ENCODE measurements at places on chromosomes 1 and 21.
A peak's percentile ranks its signal among the peaks of the same experiment; 100 is the strongest.

- DNase-seq: no peak
Observed at GRCh38 chr1:82346141-82346540, 545.4 kb downstream of the ADGRL2 start.

GRCh38 chr1:14774225-14774624, 175.7 kb downstream of the KAZN start:
- no peak for DNase-seq

- DNase-seq: no peak
Observed at GRCh38 chr1:2148691-2149090, 45.9 kb downstream of the FAAP20 start.

DNA sequence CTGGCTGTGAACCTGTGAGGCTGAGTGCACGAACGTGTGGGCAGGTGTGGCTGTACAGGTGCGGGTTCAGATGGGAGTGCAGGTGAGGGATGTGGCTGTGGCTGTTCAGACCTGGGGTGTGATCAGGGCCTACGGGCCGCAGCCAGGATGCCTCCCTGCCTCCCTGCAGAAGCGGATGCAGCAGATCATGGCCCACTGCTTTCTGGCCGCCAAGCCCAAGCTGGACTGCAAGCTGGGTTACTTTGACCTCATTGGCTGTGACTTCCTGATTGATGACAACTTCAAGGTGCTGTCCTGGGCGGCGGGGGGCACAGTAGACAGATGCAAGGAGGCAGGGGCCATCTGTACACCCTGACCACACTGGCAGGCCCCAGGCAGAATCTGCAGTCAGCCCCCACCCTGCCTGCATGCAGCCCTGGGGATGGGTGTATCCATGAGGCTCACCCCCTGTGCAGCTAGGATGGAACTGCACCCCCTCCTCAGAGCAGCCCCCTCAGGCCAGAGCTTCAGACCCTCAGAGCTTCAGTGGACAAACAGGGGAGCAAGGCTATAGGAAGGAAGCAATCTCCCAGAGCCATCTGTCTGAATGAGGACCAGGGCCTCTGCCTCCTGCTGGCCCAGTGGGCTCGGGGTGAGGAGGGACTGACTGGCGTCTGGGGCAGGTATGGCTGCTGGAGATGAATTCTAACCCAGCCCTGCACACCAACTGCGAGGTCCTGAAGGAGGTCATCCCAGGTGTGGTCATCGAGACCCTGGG, 9.8 kb downstream of the TNFRSF18 start:
- DNase-seq: no peak

GRCh38 chr1:106754957-106755356, 301.5 kb upstream of the PRMT6 start:
- no peak for DNase-seq

DNA sequence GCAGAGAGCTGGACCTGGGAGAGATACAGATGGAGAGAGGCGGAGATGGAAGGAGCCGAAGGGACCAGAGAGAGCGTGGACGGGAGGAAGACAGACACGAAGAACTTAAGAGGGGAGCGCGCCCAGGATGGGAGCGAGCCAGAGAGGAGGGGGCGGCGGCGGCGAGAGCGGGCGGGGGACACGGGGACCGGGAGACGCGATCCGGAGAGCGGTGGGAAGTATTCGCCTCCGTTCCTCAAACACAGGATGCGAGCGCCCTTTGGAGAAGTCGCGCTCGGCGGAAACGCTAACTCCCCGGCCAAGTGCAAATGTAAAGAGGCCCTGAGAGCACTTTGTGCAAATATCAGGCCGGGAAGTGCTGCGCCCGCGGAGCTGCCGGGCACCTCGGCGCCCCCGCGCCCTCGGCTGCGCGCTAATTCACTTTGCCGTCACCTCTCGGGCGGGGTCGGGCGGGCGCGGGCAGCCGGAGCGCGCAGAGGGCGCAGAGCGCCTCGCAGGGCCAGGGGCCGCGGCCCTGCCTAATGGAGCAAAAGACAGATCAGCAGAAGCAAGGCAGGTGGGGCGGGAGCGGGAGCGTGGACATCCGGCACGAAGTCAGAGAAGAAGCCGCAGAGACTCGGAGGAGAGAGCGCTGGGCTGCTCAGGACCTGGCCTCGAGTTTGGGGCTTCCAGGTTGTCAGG, 281.2 kb downstream of the RRAGC start:
- no peak for DNase-seq

DNA sequence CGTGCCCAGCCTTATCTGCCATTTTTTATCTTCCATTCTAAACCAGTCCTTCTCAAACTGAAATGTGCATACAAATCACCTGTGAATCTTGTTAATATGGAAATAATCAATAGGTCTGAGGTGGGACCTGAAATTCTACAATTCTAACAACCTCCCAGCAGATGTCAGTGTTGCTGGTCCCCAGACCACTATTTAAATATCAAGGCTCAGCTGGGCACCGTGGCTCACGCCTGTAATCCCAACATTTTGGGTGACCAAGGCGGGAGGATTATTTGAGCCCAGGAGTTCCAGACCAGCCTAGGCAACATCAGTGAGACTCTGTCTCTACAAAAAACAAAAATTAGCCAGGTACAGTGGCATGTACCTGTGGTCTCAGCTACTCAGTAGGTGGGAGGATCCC, 4.1 kb downstream of the UQCRHL start:
- DNase-seq: no peak

GRCh38 chr1:22050330-22050729, 2.2 kb upstream of the CDC42 start:
- DNase-seq: no peak

DNA sequence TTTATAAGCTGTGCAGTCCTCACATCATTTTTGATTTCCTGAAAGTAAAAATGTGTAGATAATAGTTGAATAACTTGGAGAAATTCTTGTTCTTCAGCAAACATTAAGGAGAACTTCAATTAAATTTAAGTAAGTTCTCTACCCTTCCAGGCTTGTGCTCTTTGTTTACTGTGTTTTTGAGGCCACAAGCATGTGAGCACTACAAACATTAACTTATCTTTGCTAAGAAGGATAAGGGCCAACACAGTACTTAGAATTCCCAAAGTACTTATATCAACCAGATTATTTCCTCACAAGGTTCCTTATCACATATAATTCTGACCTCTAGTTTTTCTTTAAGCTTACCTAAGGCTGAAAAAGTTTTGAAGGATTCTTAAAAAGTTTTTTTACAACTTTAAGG, 24.7 kb upstream of the RWDD3 start:
- no peak for DNase-seq

GRCh38 chr1:10735563-10736305, 60.7 kb downstream of the CASZ1 start:
- DNase-seq: peak; percentile 36

GRCh38 chr1:231575472-231575871, 47.0 kb downstream of the TSNAX start:
- no peak for DNase-seq

- DNase-seq: no peak
Observed at GRCh38 chr1:212749821-212750535, 41.6 kb downstream of the NSL1 start.

GRCh38 chr1:234915924-234916675, 212.5 kb downstream of the TOMM20 start:
- no peak for DNase-seq

- no peak for DNase-seq
Observed at GRCh38 chr1:171787686-171788480, 6.4 kb downstream of the METTL13 start.

- DNase-seq: no peak
Observed at GRCh38 chr1:36455386-36455785, 5.1 kb upstream of the OSCP1 start.

GRCh38 chr1:55825461-55825860, 610.3 kb upstream of the USP24 start:
- DNase-seq: no peak

DNA sequence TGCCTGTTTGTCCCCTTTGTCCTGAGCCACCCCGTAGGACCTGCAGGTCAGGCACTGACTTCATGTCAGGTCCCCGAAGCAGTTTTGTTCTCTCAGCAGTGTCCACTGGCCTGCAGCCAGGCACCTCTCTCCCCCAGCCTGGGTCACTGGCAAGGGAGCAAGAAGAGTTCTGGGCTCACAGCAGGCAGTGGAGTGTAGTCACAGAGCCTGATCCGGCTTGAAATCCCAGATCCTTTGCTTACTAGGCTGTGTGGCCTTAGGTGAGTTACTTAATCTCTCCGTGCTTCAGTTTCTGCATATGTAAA, 34.2 kb downstream of the L1TD1 start:
- DNase-seq: peak; percentile 18

DNA sequence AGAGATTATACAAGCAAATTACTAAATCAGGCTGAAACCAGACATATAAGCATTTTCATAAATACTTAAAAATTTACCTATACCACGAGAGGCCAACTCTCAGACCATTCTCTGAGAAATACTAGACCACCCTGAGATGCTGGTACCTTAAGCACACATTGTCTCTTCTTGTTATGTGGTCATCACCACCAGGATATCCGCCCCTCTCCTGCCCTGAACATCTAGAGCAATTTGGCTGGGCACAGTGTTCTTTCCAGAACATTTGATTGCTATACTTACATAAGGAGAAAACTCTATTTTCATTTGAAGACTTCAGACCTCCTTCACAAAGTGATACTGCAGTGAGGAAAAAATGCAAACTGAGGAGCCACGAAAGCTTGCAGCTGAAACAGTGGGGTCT, 36.2 kb upstream of the DUSP10 start:
- DNase-seq: no peak

- no peak for DNase-seq
Observed at GRCh38 chr21:41370840-41371684, 9.2 kb downstream of the MX2 start.

- DNase-seq: no peak
Observed at GRCh38 chr21:31878831-31879230, 6.0 kb downstream of the HUNK start.

DNA sequence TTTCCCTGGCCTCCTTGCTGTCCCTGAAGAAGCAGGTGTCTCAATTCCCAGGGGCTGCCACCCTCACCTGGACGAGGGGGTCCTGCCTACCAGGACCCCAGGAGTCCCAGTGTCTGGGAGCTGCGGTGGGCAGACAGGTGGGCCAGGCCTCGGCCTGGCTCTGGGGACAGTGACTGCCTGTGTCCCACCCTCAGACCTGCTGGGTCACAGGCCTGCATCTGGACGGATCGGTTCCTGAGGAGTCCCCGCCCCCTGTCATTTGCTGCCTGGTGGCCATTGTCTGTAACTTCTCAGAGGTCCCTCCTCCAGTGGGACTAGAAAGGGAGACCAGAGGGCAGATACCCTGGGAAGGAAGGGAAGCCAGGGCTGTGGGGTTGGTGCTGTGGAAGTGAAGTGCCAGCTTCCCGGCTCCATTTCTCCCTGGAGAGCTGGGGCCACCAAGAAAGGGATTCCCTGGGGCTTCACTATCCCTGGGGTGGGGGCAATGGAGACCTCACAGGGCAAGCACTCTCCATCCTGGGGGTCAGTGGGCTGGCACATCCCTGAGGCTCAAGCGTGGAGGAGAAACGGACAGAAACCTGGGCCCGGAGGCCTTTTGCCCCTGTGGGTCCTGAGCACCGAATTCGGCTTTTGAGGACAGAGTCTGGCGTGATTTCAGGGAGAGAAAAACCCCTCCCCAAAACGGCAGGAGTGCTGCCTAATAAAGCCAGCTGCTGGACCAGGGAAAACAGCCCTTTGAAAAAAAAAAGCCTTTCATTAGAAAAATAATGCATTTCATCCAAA, 157.3 kb downstream of the PEX14 start:
- no peak for DNase-seq

DNA sequence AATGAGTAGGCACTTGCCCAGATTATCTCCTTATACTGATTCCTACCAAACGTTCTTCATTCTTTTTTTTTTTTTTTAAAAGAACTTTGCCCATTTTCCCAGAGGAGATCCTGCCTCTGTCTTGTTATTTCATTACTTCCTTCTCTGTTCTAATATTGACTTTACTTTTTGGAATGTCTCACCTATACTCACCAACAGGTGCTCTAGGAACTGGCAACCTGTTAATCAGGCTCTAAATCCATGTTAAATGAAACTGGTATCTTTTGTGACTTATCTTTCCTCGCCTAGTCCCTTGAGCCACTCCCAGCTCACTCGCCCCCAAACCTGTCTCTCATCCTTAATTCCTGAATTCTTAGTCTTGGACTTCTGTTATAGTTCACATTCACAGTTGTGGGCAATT, 1.2 kb upstream of the CRCT1 start:
- DNase-seq: no peak

DNA sequence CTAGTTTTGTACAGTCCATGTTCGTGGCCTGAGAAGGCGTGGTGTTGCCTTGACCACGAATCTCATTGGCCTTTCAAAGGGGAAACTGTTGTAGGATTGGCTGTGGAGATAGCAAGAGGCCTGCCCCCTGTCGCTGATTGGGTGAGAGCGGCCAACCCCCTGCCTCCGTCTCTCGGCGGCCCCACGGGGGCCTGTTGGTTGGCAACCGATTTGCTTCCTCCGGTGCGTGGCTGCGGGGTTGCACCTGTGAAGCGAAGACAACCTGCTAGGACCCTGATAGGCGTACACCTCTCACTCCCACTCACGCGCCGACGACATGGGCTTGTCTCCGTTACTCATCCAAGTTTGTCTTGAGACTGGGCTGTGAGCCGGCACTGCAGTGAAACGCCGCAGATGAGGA, at the start of gene UBE2U:
Gene UBE2U, plus strand, starts transcription at position 204 of the 400 bp plus-strand sequence. CDS start 428 bp downstream, outside the sequence.
- no peak for DNase-seq

- DNase-seq: no peak
Observed at GRCh38 chr1:206568779-206569352, 43.4 kb downstream of the EIF2D start.

GRCh38 chr1:18924221-18924691, 21.9 kb upstream of the ALDH4A1 start:
- no peak for DNase-seq

GRCh38 chr1:240309769-240310168, 218.1 kb downstream of the FMN2 start:
- DNase-seq: no peak

DNA sequence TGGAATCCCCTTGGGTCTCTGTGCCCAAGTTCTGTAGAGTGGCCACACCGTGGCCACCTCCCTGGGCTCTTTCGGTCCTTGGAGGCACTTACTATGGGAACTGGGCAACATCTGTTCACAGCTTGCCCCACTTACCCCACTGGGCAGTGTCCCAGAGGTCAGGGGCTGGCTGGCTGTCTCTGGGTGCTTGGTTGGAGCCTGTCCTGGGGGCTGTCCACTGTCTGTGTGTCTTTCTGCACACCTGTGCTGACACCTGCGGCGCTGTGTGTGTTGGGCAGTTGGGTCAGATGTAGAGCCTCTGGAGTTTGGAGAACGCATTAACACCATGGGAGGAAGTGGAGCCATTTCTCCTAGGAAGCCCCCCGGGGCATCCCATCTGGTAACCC, 1.3 kb upstream of the TMEM54 start:
- DNase-seq: no peak

- no peak for DNase-seq
Observed at GRCh38 chr1:3584915-3585314, 26.4 kb downstream of the MEGF6 start.
